ENCODE measurements at places on chromosomes 4 and X.
A peak's percentile ranks its signal among the peaks of the same experiment; 100 is the strongest.

DNA sequence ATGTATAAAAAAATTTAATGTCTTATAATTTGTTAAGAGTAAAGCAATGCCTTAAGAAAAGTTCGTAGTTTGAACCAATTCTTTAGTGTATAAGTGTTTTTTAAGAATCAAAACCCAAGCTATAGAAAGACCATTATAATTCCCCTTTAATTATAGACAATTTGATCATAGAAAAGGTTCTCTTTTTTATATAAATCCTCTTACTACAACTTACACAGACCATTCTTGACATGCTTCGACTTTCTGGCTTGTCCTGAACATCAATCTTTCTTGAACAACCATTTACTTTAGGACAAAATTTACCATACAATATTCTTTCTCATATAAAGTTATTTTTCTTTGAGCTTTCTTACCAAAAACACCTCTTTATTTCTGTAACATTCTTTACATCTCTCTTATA lies 330.5 kb upstream of the SPANXN1 start:
- DNase-seq, result no peak
- no peak overlapping the region for H3K27ac ChIP-seq
- H3K4me3 ChIP-seq, result no peak overlapping the region

DNA sequence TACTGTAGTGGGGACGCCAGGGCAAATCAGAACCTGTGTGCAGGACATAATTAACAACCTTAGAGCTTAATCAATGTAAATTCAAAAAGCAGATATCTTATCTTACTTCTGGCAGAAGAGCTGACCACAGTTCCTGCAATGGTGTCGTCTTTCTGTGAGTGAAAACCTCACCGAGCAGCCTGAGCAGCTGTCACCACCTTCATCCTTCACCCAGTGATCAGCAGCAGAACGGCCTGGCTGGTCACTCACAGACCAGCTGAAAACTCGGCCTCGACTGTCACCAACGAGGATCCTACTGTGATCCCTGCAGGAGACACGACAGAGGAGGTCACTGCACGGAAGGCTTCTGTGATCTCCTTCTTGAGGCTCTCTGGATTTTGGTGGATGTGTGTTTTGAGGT lies 94.2 kb downstream of the CDS1 start:
- no peaks in the 10 kb centered on the region for H3K4me1 ChIP-seq
- H3K36me3 ChIP-seq, result peaks cover 63% of the 10 kb centered on the region

DNA sequence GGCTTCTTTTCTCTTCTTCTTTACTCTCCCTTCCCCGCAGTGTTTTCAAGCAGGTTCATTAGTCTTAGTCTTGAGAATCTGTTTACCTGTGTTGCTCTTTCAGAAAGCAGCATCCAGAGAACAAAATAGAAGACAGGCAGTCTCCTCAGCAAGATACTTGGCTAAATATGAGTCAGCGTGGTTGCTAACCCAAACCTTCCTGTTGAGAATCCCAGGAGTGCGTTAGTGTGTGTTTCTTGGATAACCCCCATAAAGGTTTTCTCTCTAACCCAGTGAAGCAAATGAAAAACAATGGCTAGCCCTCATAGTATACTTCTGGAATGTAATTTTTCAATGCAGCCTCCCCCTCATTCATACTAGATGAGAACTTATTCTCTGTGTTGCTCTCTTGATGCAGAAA lies 41.1 kb downstream of the BMPR1B start:
- no peak for DNase-seq
- H3K36me3 ChIP-seq, result no peaks in the 10 kb centered on the region
- H3K4me3 ChIP-seq, result no peak overlapping the region
- no peaks in the 10 kb centered on the region for H3K4me1 ChIP-seq

GRCh38 chr4:28254003-28254402 lies 1393.4 kb downstream of the STIM2 start:
- no peak overlapping the region for H3K27ac ChIP-seq
- no peaks in the 10 kb centered on the region for H3K27me3 ChIP-seq
- no peak for DNase-seq
- no peaks in the 10 kb centered on the region for H3K4me1 ChIP-seq
- H3K4me3 ChIP-seq, result no peak overlapping the region

DNA sequence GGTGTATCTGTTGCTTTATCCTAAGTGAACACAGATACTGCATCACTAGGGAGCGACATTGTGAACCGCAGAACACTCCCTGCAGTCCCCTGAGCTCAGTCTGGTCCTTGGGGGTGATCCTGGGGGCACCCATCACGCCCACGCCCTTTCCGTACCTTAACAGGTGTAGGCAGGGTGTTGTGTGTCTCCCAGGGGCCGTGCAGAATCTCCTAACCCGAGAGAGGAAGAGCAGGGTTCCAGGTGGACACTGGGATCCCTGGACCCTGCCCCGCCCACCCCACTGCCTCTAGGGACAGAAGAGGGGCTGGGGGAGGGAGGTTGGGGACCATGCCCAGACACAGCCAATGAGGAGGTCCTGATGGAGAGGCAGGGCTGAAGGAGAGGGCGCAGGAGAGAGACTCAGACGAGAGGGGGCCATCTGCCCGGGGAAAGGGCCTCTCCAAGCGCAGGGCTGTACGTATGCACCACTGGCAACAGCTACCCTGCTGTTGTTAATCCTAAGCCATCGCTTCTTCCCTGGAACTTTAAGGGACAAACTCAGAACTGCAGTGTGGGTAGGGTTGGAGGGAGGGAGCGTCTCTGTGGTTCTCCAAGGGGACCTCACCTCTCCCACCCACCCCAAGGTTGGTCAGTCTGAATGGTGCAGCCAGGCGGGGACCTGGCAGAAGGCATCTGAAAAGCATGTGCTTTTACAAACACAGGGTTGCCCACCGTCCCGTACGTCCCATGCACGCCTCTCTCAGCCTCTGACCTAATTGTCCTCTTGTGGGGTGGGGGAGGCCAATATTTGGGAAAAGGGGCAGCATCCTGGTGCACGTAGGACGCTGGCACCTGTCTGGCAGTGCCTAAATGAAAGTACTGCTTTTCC lies 2.5 kb downstream of the P2RY8 start:
- H3K27me3 ChIP-seq, result no peaks in the 10 kb centered on the region
- H3K4me3 ChIP-seq, result no peak overlapping the region

DNA sequence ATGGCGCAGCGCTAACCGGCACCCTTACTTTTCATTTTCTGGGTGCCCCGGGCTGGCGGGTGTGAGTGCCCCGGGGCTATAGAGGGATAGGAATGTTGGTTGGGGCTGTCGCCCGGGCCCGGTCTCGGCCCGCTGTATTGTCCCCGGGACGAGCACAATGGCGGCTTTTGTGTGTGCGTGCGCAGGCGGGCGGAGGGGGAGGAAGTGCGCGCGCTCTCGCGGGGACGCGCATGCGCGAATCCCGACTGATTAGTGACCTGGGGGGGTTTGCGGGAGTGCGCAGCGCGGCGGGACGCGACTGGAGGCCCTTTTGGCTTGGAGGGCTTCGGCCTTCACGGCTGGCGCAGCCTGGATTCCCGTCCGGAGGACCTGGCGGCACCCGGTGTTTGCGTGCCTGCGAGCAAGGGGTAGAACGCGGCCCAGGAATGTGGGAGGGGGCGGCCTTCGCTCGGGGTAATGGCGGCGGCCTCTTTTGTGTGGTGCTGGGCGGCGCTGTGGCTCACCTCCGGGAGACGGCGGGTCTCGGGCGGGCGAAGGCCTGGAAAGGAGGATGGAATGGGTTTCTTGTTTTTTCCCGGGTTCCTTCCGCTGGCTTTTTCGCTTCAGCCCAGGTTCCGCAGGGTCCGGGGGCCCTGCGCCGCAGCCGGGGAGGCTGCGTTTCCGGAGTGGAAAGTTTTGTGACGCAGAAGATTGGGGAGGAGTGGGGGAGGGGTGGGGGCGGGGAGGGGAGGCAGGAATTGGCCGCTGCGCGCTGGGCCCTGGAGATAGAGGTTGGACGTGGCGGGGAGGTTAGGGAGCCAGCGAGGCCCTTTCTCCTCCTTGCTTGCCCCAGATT lies 618 bp downstream of the DDX3X start:
- peak overlapping the region; percentile 92 for H3K4me3 ChIP-seq
- peak overlapping the region; percentile 99 for H3K27ac ChIP-seq
- peaks cover 7% of the 10 kb centered on the region for H3K4me1 ChIP-seq
- DNase-seq, result peak; percentile 62
- H3K36me3 ChIP-seq, result peaks cover 52% of the 10 kb centered on the region

DNA sequence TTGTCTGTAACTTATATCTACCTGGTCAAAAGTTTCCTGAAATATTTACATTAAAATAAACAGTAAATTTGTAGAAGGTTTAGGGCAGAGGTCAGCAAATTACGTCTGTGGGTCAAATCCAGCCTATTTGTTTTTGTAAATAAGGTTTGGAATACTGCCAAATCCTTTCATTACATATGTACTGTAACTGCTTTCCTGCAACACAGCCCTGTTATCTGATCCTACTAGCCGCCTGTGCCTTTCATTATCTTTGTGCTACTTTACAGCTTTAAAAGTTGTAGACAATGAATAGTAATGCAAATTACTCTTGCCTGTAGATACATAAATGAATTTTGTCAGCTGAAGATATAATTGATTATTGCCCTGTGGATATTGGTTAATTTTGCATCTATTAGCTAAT lies 369.6 kb upstream of the SLC7A11 start:
- H3K36me3 ChIP-seq, result peaks cover 8% of the 10 kb centered on the region
- H3K4me3 ChIP-seq, result no peak overlapping the region
- no peak overlapping the region for H3K27ac ChIP-seq

DNA sequence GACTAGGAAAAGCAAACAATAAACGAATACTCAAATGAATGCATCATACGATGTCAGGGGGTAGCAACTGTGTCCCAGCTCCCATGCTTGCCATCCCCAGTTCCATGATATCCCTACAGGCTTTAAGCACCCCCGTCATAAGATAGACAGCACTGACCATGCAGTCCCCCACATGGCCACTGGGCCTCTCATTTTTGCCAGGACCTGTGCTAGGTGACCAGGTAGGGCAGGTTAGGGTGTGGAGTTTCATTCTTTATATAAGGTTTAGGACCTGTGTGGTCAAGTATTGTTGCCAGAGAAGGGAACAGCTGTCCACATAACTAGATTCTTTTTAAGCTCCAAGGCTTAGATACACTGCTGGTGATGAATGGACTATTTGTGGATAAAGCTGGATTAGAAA lies 9.7 kb downstream of the PPEF2 start:
- no peaks in the 10 kb centered on the region for H3K4me1 ChIP-seq
- no peak overlapping the region for H3K27ac ChIP-seq
- no peaks in the 10 kb centered on the region for H3K27me3 ChIP-seq
- H3K4me3 ChIP-seq, result no peak overlapping the region
- DNase-seq, result peak; percentile 58

- no peaks in the 10 kb centered on the region for H3K27me3 ChIP-seq
- H3K27ac ChIP-seq, result no peak overlapping the region
- no peaks in the 10 kb centered on the region for H3K4me1 ChIP-seq
- no peak for DNase-seq
- H3K4me3 ChIP-seq, result no peak overlapping the region
- H3K36me3 ChIP-seq, result no peaks in the 10 kb centered on the region
These were observed 26.3 kb downstream of the AREG start for GRCh38 chr4:74471264-74471663.

DNA sequence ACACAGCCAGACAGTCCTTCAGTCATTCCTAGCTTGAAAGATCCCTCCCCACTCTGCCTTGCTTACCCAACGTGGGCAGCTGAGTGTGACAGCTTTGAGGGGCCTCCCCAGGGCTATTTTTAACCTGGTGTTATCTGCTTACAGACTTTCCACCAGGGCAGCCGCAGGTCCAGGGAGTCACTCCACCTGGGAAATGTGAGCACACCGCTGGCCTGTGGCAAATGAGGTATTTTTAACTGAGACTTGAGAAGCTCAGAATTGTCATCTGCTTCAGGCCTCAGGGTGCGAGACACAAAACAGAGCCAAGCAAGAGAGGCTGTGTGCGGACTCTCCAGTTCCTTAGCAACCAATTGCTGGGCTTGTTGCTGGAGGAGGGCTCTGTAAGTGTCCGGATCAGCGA lies 13.0 kb downstream of the CORIN start:
- no peaks in the 10 kb centered on the region for H3K4me1 ChIP-seq
- DNase-seq, result no peak
- H3K36me3 ChIP-seq, result no peaks in the 10 kb centered on the region
- no peaks in the 10 kb centered on the region for H3K27me3 ChIP-seq
- no peak overlapping the region for H3K27ac ChIP-seq

DNA sequence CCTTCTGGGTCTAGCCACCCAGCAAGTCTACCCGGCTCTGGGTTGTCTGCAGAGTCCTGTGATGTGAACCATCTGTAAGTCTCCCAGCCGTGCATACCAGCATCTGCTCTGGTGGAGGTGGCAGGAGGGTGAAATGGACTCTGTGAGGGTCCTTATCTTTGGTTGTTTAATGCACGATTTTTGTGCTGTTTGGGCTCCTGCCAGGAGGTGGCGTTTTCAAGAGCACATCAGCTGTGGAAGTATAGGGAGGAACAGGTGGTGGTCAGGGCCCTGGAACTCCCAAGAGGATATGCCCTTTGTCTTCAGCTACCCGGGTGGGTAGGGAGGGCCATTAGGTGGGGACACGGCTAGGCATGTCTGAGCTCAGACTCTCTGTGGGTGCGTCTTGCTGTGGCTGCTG lies 66.5 kb upstream of the ZFP42 start:
- H3K4me3 ChIP-seq, result no peak overlapping the region
- H3K27ac ChIP-seq, result no peak overlapping the region
- peaks cover 6% of the 10 kb centered on the region for H3K36me3 ChIP-seq
- no peaks in the 10 kb centered on the region for H3K4me1 ChIP-seq

DNA sequence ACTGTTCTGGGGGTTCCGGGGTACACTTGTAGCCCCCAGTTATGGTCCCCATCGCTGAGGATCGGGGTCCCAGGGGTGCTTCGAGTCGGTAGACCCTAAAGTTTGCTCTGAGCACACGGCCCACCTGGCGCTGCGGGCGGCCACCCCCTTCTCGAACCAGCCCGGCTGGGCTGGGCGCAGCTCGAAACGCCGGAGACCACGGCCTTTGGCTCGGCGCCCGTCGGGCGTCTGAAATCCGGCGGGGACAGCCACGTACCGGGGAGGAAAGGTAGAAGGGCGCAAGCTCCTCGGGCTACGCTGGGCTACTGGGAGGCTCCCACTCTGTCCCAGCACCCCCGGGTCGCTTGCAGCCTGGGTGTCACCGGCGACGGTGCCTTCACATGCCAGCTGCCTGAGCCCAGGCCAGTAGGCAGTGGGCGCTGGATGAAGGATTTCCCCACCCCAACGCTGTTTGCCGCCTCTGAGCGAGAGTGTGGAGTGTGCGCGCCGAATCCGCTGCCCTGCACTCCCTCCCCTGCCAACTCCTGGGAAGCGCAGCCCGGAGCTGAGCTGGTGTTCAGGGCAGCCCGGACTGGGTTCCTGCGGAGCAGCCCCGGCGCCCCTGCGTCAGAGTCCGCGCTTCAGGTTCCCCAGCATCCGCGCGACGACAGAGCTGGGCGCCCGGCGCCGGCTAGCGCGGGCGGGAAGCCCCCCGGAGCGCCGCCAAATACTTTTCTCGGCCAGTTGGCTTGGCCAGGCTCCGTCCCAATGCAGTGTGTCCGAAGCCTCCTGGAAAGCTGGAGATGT lies 637 bp downstream of the MAMLD1 start:
- H3K27ac ChIP-seq, result no peak overlapping the region
- H3K4me1 ChIP-seq, result no peaks in the 10 kb centered on the region
- no peaks in the 10 kb centered on the region for H3K36me3 ChIP-seq
- H3K27me3 ChIP-seq, result peaks cover 52% of the 10 kb centered on the region
- peak; percentile 34 for DNase-seq
- H3K4me3 ChIP-seq, result peak overlapping the region; percentile 77

GRCh38 chr4:102760645-102761295 lies at the start of gene MANBA:
TSS of gene MANBA (minus strand) at chr4:102760968. CDS start at chr4:102760894, 74 bp downstream.
- peak within 1 kb of the TSS; percentile 88 for H3K4me3 ChIP-seq
- no peaks in the 10 kb centered on the region for H3K27me3 ChIP-seq
- H3K4me1 ChIP-seq, result no peaks in the 10 kb centered on the region
- H3K36me3 ChIP-seq, result peaks cover 4% of the 10 kb centered on the region
- peak; percentile 90 for DNase-seq
- H3K27ac ChIP-seq, result no peak within 1 kb of the TSS
